ENCODE measurements at places on chromosomes 2 and 18.

GRCh38 chr18:7666195-7666776, 99.2 kb downstream of the PTPRM start:
- DNase-seq: no peak

DNA sequence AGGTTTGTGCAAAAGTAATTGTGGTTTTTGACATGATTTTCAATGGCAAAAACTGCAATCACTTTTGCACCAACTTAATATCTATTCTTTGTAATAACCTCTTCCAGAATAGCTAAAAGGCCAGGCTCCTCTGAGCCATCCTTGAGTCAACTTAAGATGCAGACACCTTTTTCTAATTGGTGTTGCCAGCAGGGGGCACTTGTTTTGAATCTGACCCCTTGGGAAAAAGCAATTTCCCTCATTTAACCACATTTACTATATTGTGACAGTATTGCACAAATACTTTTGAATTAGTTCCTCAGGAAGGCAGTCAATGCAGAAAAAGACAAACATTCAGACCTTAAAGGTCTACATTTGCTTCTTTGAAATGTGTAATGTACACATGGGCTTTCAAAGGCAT, 78.6 kb upstream of the GALNT5 start:
- DNase-seq: no peak

DNA sequence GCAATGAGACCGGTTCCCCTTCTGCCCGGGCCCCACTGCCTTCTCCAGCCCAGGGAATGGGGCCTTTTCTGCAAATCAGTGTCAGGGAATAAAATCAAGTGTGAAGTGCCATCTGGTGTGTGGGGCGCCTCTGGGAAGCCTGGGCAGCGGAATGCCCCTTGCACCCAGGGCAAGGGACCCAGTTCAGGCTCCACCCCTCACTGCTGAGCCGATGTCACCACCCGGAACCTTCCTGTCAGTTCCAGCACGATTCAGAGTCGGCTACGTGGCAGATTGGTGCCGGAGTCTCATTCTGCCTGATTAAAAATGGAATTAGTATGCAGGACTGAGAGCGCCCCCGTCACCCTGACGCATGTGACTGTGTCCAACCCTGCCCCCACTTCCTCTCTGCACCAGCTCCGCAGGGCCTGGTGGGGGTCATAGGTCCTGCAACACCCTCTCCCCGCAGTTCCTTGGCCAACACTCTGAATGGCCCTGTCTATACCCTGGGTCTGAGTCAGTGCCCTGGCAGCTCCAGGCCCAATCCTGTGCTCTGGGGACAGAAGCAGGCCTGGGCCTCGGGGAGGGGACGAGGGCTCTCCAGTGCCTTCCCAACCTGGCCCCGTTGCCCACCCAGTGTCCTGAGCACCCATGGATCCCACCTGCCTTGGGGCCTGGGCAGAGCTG, 8.2 kb upstream of the ALPI start:
- DNase-seq: no peak

DNA sequence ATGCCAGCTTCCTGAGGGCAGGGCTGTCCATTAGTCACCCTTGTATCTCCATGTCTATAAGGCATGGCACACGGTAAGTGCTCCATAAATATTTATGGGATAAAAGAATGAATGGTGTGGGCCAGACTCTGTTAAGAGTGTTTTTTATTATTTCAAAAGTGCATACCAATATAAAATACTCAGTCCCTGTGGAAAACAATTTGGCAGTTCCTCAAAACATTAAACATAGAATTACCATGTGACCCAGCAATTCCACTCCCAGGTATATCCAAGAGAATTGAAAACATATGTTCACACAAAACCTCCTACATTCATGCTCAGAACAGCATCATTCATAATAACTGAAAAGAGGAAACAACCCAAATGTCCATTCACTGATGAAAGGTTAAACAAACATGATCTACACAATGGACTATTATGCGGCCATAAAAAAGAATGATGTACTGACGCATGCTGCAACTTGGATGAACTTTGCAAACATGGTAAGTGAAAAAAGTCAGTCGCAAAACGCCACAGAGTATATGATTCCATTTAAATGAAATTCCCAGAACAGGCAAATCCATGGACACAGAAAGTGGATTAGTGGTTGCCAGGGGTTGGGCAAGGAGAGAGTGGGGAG, 69.1 kb upstream of the TCF7L1 start:
- no peak for DNase-seq

- DNase-seq: no peak
These were observed 11.1 kb downstream of the CAVIN2 start for GRCh38 chr2:191835539-191836350.

DNA sequence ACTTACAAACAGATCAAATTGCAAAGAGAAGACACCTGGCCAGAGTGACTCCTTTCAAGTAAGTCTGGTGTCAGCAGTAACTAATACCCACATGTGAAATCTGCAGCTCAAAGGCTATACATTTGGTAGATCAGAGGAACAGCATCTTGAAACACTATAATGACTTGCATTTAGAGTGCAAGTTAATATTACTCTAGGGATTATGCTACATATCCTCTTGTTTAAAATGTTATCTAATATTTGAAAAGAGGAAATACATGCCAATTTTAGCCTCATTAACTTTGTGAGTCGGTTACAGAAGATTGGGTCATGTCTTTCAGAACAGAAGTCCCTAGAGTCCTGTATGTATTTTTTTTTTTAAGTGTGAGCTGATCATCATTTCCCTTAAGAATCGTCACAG, 15.2 kb downstream of the LANCL1 start:
- no peak for DNase-seq

GRCh38 chr2:43018179-43019024, 208.0 kb downstream of the ZFP36L2 start:
- DNase-seq: no peak

GRCh38 chr18:47928466-47928865, 2.0 kb downstream of the SMAD2 start:
- no peak for DNase-seq

- no peak for DNase-seq
These were observed 34.8 kb upstream of the IMP4 start for GRCh38 chr2:130307850-130308249.

GRCh38 chr2:239462671-239463506, 62.1 kb upstream of the HDAC4 start:
- DNase-seq: no peak

DNA sequence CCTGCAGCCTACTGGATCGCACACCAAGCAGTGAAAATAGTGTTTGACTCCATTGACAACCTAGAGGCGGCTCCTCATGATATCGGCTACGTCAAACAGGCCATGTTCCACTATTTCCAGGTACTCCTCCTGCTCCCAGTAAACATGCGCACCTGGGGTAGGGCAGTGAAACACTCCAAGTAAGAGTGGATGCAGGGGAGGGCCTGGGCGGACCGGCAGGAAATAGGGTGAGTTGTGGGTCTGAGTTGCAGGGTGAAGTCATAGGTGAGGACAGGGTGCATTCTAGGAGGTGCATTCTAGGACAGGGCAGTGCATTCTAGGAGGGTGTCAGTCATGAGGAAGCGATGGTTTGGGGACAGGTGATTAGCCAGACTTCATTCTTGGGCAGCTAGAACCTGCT, 5.0 kb downstream of the NAGK start:
- no peak for DNase-seq

- DNase-seq: no peak
These were observed 395.6 kb downstream of the ARHGAP15 start for GRCh38 chr2:143524559-143525401.

DNA sequence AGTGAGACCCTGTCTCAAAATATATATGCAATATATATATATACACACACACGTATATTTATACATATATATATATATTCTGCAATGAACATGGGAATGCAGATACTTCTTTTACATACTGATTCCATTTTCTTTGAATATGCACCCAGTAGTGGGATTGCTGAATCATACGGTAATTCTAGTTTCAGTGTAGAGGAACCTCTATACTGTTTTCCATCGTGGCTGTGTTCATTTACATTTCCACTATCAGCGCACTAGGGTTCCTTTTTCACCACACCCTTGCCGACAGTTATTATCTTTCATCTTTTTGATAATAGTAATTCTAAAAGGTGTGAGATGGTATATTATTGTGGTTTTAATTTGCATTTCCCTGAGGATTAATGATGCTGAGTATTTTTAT, 52.3 kb upstream of the SLC39A10 start:
- DNase-seq: no peak

GRCh38 chr2:238456970-238457926, 30.5 kb downstream of the ASB1 start:
- DNase-seq: no peak

- DNase-seq: no peak
These were observed 162.9 kb downstream of the NAPG start for GRCh38 chr18:10688766-10689165.

- DNase-seq: no peak
These were observed 82.8 kb upstream of the CCBE1 start for GRCh38 chr18:59779979-59780378.

DNA sequence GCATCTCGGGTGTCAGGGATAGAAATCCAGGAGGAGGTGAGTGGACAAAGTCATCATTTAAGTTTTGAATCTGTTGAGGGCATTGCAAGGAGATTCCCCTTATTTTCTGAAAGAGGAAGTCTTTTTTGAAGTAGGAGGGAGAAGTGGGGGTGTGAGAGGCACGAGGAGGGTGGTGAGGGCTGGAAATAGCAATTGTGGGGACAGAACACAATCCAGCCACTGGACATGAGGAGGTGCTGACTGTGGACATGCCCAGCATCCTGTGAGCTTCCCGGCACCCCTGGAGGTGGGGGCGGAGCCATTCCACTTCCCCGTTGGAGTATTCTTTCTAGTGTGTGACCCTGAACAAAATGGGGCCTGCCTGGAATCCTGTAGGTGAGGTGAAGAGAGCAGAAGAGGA, 310.7 kb upstream of the EPAS1 start:
- DNase-seq: no peak

DNA sequence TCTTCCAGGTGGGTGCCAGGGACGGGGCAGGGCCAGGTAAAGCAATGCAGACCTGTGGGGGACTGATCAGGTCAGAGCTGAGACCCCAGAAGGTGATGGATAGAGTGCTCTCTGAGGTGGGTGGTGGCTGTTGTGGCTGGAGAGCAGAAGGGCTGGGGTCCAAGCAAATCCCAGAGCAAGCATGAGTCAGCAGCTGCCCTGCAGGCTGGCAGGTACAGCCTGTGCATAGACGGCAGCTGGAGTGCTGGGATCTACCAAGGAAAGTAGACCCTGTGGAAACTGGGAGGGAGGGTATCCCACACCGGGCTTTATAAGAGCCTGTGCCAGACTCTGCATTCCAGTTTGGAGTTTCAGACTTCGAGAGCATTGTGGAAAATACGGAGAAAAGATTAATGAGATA, 663 bp downstream of the TRIM54 start:
- no peak for DNase-seq

DNA sequence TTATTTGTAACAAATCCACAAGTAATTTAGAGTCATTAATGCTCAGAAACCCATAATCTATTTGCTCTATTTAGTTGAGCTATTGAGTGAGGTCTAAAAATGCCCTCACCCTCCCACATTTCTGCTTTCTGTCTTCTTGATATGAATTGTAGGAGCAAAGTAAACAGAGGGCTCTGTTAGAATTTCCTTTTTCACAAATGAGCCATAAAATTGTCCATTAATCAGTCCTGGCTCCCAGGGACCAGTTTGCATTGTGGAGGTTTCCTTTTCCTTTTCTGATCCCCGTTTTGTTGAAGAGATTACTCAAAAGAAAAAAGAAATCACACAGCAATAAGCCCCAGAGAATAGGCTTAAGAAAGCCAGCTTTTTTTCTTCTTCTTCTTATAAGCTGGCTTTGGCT, 476.7 kb downstream of the EPHA4 start:
- no peak for DNase-seq

DNA sequence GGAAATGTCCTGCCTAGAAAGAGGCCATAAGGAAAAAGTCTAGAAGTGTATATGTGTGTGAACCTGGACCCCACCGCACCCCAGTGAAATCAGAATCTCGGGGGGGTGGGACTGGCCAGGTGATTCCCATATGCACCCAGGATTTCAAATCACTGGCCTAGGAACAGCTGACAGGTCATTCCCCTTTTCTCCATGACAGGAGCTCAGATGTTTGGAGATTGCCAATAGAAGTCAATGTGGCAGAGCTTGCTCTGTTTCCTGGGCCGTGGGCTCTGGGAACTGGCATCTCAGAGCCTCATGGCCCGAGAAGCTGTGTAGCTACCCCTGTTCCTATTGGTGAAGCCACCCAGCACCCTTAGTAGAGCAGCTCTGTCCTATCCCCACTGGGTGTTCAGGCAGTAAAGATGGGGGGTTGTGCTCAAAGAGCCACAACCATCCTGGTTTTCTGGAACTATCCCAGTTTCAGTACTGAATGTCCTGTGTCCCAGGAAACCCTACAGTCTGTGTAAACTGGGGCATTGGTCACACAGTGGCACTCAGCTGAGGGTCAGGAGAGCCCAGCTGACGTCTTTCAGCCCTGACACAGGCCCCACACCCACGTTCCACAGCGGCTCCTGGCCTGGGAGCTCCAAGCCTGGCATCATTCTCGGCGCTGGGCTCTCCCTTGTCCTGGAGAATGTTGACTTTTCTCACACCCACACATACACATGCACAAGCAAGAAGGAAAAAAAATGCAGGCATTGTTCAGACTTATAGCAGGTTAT, 18.9 kb downstream of the GNLY start:
- no peak for DNase-seq

DNA sequence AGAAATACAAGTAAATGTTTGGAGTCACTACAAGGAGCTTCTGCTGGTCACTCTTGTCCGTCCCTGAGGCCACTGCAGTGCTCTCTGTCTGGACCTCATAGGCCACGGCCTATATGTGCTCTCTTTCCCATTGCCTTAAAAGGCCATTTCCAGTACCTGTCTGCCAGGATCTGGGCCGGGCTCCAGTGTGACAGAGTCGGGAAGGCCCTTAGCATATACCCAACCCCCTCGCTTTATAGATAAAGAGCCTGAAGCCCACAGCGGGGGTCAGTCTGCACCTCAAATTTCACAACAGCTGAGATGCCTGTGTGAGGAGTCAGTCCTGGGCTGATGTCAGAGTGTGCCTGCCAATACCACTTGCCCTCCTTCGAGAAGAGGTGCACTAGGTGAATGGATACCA, 39.9 kb downstream of the ADD2 start:
- DNase-seq: no peak

DNA sequence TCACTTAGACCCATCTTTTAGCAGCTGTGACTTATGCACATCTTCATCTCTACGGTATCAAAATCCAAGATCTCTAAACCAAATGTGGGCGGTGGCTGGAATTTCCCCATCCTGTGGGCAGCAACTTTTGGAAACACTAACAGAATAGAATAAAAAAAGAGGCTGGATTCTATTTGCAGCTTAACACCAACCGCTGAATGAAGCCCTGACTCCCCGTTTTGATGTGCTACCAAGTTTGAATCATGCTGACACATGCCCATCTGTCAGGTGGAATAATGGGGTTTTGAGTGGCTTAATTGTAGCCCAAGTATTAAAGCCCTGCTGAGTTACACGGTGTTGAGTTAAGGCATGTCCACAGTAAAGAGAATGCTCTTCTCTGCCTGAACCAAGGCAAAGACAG, 165.2 kb downstream of the MTCL1 start:
- DNase-seq: no peak

- no peak for DNase-seq
These were observed 49.7 kb upstream of the SIGLEC15 start for GRCh38 chr18:45775743-45776142.
